ENCODE measurements at places on chromosomes 5 and 9. TPM values are rescaled to one million over a fixed set of nuclear protein-coding genes. Genes with fewer than 3 reads are reported as not detected.

The C5 gene
- 2.4 TPM for total RNA-seq

DNA sequence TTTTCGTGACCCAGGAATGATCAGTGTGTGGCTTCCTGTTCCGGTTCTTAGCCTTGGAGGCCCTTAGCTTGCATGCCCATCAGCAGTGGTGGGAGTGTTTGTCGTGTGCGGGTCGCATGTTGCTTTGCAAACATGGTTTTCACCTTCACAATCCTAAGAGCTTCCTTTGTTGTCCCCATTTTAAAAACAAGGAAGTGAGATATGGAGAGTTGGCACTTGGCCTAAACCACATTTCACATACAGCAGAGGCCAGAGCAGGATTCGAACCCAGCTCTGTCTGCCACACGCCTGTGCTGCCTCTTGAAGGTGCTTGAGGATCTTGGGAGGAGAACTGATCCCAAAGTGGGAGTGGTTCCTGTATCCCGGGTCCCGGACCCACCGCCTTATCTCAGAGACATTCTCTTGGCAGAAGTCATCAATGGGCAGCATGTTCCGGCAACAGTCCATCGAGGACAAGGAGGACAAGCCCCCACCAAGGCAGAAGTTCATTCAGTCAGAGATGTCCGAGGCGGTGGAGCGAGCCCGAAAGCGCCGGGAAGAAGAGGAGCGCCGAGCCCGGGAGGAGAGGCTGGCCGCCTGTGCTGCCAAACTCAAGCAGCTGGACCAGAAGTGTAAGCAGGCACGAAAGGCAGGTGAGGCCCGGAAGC lies 38.2 kb upstream of the POMT1 start:
- no peak for DNase-seq

GRCh38 chr5:137791387-137791786 lies 37.2 kb upstream of the HNRNPA0 start:
- no peak for DNase-seq

The SPATA31C1 gene
- not detected for total RNA-seq

All from thymus (tissue), 14 donors.